Heart right ventricle (tissue), 16 donors: ENCODE measurements at places on chromosomes 5 and 9.

DNA sequence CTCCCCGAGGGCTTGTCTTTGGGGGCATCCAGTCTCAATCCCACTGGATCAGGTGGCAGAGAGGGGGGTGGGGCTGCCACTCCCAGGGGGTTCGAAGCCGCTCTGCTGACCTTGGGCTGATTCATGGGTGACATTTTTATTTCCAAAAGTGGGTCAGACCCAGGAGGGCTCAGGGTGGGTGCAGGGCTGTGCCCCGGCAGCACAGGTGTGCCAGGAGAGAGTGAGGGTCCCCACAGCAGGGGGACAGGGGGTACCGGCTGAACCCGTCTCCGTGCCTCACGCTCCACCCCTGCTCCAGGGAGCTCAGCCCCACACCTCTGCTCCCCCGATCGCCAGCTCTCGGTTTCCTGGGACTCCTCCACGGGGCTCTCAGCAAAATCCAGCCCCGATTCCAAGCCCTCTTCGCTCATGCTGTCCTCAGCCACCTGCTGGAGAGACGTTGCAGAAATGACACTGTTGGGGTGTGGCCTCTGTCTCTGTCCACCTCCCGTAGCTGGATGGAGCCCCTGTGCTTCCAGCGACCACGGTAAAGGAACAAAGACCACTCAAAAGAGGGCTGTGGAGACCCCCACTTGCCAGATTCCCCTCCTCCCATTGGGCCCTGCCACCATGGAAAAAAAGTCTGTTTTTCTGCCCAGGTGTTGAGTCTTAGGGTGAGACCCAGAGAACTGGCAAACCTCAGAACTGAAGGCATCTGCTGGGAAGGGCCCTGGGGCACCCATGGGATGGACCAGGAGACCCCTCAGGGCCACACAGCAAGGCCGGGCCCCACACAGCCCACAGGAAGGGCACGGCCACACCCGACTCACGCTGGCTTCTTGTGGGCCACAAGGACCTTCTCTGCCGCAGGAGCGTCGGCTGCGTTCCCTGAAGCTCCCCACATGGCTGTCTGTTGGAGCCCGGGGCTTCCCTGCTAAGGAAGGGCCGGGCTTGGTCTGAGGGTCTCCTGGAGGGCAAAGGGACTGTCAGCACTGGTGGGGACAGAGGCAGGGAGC lies 10.6 kb upstream of the QSOX2 start:
- no peak for DNase-seq

- no peak for DNase-seq
These were observed 126.7 kb downstream of the DCP2 start for GRCh38 chr5:113103330-113103729.

GRCh38 chr5:133398646-133399101 lies 213.7 kb downstream of the FSTL4 start:
- DNase-seq: no peak

GRCh38 chr9:86809759-86810367 lies 137.4 kb downstream of the GAS1 start:
- no peak for DNase-seq

- DNase-seq: peak; percentile 10
These were observed 38.0 kb upstream of the SLC6A19 start for GRCh38 chr5:1163366-1163765.

- DNase-seq: no peak
These were observed 46.9 kb upstream of the GLDC start for GRCh38 chr9:6692433-6692832.

GRCh38 chr5:88145611-88146467 lies 122.8 kb downstream of the TMEM161B start:
- DNase-seq: no peak

- DNase-seq: no peak
These were observed 91.8 kb downstream of the FANCC start for GRCh38 chr9:95225726-95226106.

- no peak for DNase-seq
These were observed 77.4 kb downstream of the OTULIN start for GRCh38 chr5:14741801-14742440.

GRCh38 chr5:149915392-149916260 lies 29.0 kb downstream of the PDE6A start:
- DNase-seq: no peak

DNA sequence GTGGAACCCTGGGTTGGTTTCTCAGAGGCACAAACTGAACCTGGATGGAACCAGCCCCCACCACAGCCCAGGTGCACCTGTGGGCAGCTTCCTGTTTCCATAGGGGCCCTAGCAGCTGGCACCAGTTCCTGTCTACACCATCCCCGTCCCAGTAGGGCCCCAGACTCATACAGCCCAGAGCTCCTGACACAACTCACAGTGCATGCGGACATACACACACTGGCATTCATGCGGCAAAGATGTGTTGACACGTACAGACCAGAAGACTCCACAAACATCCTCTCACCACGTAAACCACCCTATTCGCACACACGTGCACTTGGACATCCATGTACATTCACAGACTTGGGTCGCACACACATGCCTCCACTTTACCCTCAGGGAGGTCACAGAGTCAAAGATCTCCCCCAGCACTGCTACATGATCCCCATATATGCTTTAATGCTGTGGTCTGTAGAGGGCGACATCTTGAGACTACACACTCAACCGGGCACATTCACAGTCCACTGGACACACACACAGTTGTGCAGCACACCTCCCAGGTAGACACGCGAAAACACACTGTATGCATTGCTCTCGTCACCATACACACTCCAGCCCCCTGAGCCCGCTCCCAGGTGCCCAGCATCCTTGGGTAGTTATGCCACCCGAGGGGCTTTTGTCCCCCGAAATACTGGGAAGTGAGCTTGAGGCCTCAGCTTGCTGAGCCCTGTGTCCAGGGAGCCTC lies 22.4 kb downstream of the CXXC5 start:
- DNase-seq: no peak

- no peak for DNase-seq
These were observed 135.5 kb downstream of the FBN2 start for GRCh38 chr5:128402506-128402905.

GRCh38 chr5:59317023-59317773 lies 576.3 kb downstream of the PDE4D start:
- no peak for DNase-seq

GRCh38 chr9:37561682-37562081 lies 14.5 kb downstream of the FBXO10 start:
- no peak for DNase-seq

GRCh38 chr9:70134360-70134759 lies 90.7 kb downstream of the MAMDC2 start:
- no peak for DNase-seq

- no peak for DNase-seq
These were observed 53.9 kb upstream of the ZFR start for GRCh38 chr5:32498484-32498883.

DNA sequence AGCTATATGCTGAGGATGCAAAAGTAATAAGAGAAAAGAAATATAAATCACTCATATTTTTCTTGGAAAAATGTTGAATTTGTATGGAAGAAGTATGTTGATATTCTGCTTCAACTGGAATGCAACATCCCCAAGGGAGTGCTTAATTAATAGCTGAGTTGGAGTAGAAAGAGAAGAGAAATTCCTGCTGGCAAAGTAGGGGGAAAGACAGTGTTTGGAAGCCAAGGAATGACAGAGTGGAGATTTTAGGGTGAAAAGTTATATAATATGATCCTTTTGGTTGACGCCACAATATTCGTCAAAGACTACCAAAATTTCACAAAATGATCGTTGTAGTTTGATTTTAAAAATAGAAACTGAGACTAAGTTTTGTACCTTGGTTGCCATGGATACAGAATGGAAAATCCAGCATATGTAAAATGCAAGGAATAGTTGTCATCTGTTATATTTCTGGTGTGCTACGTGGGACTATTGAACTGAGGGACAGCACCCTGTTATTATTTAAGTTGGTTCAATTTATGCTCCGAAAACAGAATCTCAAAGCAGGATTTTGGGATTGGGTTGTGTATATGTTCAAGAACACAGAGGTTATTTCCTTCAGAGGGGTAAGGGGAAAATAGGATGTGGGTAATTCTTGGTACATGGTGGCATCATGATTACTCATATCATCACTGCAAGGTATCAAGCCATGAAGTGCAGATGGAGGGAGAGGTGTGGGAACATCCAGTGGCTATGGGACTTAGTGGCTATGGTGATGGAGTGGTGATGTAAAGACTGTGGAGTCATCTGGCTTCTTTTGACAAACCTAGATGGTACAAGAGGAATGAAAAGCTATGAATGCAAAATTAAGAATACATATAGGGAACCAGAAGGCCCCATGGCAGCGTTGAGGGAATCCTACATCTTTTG lies 61.0 kb downstream of the SUB1 start:
- no peak for DNase-seq

GRCh38 chr9:134566936-134567335 lies 74.7 kb upstream of the COL5A1 start:
- no peak for DNase-seq

- no peak for DNase-seq
These were observed 11.6 kb downstream of the COL15A1 start for GRCh38 chr9:98955259-98955658.

DNA sequence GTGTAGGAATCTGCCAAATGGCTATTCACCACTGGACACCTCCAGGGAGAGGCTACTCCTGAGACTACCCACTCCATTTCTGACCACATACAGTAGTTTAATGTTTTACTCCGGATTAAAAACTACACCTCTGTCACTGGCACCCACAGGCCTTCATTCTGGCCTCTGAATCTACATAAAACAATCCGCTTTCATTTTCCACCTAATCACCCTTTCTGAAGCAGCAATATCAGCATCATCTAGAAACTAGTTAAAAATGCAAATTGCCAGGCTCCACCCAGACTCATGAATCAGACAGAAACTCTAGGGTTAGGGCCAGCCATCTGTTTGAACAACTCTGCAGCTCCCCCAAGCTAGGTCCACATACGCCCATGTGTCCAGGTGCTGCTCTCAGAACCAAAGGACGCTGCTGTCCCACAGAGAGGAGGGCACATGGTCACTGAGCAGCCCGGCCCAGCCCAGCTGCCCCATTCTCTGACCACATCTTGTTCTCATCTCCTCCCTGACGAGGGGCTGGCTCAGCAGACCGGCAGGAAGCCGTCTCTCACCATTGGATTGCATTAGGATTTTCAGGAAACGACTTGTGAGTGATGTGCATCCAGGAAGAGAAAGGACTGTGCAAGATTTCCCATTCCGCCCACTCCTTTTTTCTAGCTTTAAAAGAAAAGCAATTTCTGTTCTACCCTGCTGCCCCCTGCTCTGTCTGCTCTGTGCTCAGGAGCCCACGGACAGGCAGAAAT lies 34.7 kb downstream of the ADAM19 start:
- peak; percentile 45 for DNase-seq

GRCh38 chr9:90092508-90092907 lies 487.7 kb downstream of the GADD45G start:
- no peak for DNase-seq

- no peak for DNase-seq
These were observed 37.2 kb downstream of the CHD1 start for GRCh38 chr5:98891591-98891990.

- DNase-seq: no peak
These were observed 263.9 kb downstream of the COX7C start for GRCh38 chr5:86881493-86882090.

DNA sequence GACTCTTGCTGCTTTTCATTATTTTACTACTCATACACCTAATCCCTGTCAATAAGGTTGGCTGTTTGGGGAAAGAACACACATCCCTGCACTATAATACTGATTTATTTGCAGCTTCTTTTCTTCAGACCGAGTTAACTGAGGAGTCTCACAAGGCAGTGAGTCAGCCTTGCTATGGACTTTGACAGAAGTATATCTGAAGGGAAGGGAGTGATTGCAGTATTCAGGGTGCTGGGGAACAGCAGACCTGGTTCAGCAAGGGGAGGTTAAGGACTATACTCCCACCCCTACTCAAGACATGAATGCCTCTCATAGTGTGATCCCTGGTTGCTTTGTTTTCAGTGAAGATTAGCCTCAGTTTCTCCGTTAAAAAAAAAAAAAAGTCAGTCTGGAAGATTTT lies 99.8 kb downstream of the TLE4 start:
- DNase-seq: no peak

DNA sequence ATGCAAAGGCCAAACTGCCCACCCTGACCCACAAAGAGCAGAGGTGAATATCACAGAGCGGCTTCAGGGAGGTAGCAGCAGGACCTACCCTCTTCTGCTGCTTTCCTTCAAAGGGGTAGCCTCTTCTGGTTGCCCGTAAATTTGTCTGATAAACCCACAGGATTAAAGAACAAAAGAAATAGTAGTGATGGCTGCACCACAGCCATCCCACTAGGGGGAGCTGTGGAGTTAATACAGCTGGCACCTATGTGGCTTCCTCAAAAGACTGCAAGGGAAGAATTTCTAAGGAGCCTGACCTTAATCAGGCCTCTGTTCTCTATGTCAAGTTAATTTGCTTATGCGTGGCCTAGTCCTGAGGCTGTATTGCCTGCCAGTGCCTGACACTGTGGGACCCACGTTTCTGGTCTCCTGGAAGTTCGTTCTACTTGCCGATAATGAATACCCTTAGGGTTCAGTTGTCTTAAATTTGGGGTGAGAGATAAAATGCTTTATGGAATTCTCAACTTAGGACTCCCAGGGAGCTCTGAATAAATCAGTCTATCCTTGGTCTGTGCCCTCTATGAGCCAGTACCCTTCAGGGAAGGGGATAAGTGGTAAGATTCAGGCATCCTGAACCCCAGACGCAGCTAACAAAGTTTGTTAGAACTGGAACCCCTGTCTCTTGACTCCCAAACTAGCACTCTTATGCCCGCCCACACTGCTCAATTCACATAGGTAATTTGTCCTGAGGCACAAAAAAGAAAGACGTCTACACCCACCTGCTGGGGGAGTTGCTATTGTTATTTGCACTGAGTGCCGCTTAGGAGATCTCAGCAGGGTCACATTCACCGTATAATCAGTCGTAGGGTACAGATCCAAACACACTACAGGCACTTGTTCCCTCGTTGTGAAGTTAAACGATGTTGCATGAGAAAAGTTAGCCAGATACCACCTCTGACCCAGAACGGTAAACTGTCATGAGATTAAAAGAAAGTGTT lies 77.1 kb downstream of the SUSD1 start:
- DNase-seq: peak; percentile 32

DNA sequence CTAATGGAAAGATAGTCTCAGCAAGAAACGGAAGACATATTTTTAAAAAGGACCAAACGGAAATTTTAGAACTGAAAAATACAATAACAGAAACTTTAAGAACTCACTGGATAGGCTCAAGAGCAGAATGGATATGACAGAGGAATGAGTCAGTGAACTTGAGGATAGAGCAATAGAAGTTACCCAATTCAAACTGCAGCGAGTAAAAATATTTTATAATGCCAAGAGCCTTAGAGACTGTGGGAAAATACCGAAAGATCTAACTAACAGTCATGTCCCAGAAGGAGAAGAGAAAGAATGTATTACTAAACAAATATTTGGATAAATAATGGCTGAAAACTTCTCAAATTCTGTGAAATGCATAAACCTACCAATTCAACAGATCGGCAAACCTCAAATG lies 40.8 kb downstream of the ADAMTS2 start:
- DNase-seq: no peak

- DNase-seq: no peak
These were observed 106.1 kb downstream of the SH3TC2 start for GRCh38 chr5:148956477-148957385.

DNA sequence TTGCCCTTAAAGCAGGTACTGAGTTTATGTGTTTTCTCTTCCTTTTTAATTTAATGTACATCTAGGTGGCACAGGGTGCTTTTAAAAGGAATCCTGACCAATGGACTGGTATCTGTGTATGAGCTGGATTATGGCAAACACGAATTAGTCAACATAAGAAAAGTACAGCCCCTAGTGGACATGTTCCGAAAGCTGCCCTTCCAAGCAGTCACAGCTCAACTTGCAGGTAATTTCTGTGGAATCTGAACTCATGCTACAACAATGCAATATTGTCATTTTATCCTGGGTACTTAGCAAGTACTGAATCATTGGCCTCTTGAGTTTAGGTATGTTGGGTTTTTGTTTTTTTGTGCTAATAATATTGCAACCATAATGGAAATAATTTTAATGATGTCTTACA lies 14.4 kb upstream of the TMOD1 start:
- no peak for DNase-seq
